Pons (tissue), 1 donor: ENCODE measurements at places on chromosomes 13 and 19.

DNA sequence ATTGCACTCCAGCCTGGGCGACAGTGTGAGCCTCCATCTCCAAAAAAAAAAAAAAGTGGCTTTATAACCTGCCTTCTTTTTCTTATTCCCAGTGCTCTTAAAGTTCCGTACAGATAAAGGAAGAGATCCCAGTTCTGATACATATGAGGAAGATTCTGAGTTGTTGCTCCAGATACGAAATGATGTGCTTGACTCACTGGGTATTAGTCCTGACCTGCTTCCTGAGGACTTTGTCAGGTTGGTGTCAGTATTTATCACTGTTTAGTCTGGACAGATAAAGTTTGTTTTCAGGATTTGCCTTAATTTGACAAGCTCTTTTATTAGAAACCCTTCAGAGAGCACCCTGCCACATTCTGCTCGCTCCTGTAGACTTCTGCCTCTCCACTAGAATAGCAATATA lies 33.9 kb downstream of the BBC3 start:
- no peak for DNase-seq

DNA sequence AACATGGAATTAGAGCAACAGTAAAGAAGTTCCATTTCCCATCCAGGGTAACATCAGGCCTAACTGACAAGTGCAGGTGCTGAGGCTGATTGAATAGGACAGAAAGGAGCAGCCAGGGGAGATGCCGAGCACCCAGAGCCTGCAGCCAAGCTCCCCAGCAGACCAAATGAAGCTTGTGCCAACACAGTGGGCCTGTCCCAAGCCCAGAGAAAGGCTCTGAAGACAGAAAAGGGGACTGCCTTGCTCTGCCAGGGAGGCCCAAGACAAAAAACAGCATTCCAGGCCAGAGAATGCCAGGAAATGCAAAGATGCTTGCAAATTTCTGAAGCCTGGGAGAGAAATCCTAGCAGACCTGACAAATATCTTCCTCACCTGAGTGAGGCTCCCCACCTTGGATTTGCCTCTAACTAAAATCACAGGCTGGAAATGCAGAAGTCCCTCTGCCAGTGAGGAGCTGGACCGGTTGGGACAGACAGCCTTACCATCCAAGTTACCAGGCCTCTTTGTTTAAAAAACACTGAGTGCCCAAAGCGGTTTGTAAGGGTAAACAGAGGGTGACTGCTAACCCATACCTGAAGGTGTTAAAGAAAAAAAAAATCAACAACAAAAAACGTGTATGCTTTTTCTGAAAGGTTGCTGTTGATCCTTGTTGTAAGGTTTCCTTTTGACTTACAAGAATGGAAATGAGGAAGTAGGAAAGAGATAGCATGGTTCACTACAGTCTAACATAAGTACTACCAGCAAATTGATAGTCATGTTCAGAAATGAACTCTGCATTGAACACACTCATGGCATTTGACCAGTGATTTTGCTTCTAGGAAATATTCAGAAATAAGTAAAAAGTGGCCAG lies 11.8 kb upstream of the HMGB1 start:
- DNase-seq = no peak

DNA sequence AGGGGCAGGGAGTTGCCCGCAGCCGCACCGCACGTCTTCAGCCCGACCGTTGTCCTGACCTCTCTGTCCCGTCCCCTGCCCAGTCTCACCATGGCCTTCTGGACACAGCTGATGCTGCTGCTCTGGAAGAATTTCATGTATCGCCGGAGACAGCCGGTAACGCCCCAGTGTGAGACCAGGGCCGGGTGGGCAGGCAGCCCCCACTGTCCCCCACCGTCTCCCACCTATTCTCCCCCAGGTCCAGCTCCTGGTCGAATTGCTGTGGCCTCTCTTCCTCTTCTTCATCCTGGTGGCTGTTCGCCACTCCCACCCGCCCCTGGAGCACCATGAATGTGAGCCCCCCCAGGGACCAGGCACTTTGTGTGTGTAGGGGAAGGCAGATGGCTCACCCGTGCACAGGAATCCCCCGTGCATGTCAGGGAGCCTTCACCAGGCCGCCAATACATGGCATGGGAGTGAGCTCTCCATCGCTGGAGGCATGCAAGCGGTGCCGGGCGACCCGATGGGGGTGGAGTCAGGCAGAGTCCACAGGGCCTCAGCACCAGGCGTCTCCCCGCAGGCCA lies 1.4 kb downstream of the ABCA7 start:
- DNase-seq = no peak

DNA sequence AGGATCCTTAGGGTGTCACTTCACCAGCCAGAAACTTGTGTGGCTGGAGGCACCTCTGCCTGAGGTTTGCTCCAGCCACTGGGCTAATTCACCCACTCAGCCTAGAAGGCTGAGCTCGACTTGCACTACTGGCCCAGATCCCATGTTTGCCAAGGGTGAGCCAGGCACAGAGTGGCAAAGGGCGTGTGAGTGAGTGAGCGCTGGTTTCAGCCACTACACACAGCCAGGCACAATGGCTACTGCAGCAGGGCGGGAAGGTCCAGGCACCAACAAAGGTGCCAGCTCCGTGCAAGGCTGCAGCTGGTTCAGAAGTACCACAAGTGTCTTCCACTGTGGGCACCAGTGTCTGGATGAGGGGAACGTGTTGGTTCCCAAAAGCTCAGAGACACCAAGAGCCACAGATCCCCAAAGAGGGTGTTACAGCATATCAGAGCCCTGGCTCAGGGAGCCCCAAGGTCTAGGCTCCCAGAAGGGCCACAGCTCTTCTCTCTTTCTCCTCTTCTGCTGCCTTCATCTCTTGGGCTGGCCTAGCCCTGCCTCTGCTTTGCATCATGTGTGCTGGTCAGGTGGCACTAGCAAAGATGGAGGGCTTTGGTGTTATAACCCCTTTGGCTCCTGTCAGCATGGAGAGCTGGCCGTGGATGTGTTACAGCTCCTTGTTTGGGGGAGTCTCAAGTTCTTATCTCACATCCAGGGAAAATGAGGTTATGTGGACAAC lies 736.3 kb upstream of the KLHL1 start:
- DNase-seq = no peak

DNA sequence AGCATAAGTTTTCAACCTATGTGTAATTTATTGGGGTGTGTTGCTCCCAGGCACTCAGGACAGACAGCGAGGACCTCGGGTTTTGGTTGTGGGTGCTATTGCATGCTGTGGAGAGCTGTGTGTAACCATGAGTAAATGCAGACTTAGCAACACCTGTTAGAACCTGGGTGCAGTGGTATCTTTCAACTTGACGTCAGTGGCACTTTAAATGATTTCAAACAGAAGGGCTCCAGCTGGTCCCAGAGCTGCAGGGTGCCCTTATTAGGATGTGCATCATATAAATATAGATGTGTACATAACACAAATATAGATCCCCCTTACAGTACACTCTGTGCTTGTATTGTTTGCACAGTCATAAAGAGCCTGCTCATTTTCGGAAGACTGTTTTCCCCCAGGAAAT lies 228.3 kb upstream of the IRS2 start:
- DNase-seq = no peak

- DNase-seq = no peak
These were observed 599 bp downstream of the C19orf12 start for GRCh38 chr19:29714371-29714952.

- DNase-seq = no peak
These were observed 316.5 kb downstream of the ZNF536 start for GRCh38 chr19:30688696-30689095.

DNA sequence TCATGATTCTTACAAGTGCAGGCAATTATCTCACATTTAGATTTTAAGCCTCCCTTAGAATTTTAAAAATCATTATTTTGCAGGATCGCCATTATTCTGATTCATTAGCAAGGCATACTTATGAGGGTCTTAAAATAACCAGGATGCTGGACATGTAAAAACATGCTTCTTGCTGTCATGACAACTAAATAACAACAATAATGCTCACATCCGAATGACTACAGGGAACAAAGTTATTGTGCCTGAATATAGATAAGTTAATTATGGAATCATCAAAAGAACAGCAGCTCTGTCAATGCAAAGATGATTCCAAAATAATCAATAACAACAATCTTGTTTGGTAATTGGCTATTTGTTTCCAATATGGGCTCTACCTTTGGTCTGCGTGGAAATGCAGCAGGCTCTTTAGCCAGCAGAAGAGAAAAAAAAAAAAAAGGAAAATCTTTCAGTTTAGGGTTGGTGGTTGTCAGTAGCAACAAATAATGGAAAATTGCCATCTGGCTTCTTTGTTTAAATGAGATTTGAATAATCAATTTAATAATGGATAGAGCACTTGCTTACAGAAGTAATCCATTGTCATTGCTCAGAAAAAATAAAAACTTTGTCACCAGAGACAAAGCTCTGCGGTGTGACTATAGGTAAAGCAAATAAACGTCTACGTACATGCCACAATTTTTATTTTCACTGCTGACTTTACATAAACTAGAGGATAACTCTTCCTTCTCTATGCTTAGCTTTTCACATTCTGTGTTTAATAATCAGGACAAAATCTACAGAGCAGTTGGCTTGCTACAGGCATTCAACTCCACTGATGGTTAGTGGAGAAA lies 468.9 kb upstream of the TSHZ3 start:
- DNase-seq = no peak

GRCh38 chr19:17872251-17873001 lies 681 bp downstream of the SLC5A5 start:
- no peak for DNase-seq

- peak; percentile 68 for DNase-seq
These were observed 49.1 kb upstream of the EHD2 start for GRCh38 chr19:47663911-47664771.

DNA sequence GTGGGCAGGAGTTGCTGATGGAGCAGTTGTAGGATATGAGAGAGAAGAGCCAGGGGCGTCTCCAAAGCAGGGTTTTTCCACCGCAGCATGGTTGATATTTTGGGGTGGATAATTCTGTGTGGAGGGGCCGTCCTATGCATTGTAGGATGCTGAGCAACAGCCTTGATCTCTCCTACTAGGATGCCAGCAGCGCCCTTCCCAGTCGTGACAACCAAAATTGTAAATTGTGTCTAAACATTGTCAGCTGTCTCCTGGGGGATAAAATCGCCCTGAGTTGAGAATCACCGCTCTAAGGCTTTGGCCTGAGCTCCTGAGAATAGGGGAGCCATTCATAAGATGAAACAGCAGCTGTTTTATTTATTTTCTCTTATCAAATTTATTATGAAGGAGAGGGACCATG lies 4.2 kb downstream of the CACNG8 start:
- no peak for DNase-seq

DNA sequence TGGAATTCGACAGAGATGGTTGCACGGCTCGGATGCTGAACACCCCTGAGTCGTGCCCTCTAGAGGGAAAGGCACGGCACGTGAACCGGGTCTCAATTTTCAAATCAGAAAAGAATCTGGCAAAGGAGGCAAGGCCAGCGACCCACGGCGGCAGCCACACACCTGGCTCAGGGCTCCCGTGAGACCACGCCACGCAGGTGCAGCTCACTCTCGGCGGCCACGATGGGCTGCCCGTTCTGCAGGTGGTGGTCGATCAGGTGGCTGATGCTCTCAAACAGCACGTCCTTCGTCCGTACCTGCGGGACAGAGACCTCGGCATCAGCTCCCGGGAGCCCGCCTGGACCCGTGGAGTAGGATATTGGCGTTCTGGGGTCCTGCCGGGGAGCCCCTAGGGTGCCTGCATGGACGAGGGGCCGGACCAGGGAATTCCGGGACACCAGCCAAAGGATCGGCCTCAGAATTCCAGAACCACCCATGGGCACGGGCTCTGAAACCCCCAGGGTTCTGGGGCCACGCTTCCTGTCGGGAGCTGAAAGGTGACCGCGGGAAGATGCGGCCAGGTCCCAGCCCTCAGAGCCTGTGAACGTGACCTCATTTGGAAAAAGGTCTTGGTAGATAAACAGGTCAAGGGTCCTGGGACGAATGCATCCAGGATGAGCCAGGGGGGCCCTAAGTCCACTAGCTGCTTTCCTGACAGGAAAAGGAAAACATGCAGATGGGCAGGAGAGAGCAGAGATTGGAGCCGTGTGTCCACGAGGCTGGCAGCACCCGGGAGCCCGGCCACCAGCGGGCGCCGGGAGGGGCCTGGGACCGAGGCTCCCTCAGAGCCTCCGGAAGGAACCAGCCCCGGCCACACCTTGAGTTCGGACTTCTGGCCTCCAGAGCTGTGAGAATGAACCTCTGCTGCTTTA lies 10.1 kb upstream of the C2CD4C start:
- DNase-seq = no peak

GRCh38 chr19:45100846-45101252 lies 7.9 kb downstream of the PPP1R37 start:
- DNase-seq = no peak

GRCh38 chr19:57947419-57948134 lies at the start of gene ZNF256:
ZNF256 (minus strand) TSS chr19:57947706; CDS start chr19:57947474, 232 bp downstream.
- DNase-seq = peak; percentile 91

DNA sequence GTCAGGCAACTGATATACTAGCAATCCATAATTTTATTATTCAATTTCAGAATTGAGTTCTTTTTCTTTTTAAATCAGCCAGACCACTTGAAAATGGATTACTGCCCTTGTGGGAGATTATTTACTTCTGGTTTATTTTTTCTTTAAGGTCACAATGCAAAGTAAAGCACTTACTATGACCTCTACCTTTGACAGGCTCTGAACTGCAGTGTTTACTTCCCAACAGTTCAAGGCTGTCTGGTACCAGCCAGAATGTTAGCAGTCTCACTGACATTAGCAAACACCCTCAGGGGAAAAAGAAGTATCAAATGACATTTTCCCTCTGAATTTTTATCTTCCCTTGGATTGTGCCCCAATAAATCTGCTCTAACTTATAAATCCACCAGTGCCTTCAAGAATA lies 57.5 kb downstream of the RAP2A start:
- DNase-seq = no peak

- no peak for DNase-seq
These were observed 12.9 kb downstream of the AKT2 start for GRCh38 chr19:40272261-40272660.

DNA sequence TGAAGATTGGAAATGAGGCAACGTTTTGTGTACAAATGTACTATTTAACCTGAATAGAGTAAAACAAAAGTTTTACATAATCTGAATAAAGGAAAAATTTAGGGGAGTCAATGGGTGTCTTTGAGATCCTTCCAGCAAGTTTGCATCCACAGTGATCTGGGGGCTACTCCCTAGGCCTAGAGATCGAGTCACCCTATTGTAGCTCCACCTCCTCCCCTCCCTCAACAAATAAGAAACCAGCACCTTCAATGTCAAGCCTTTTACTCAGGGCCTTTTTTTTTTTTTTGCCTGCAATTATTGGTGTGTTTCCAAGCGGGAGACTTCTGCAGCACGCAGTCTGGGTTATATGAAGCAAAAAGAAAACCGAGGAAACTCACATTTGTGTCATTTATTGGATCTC lies 16.3 kb upstream of the RAP2A start:
- no peak for DNase-seq

- no peak for DNase-seq
These were observed 560 bp downstream of the TMEM86B start for GRCh38 chr19:55228015-55228391.

GRCh38 chr19:2511570-2511969 lies 35.6 kb downstream of the GADD45B start:
- DNase-seq = no peak

GRCh38 chr13:36282821-36283432 lies 14.7 kb downstream of the CCDC169 start:
- DNase-seq = peak; percentile 55

GRCh38 chr13:75512253-75512652 lies 25.4 kb downstream of the COMMD6 start:
- DNase-seq = peak; percentile 80
